Right ventricle myocardium inferior (tissue), 1 donor: ENCODE measurements at places on chromosomes 2 and 18. TPM values are rescaled to one million over a fixed set of nuclear protein-coding genes. Genes with fewer than 3 reads are reported as not detected.

The HJURP gene
- 0.41 TPM for total RNA-seq

The IL36G gene
- total RNA-seq = not detected

The MARS2 gene
- total RNA-seq = 7.5 TPM

The TEX44 gene
- total RNA-seq = not detected

The SP140 gene
- total RNA-seq = 0.32 TPM

The KRTCAP3 gene
- 0.60 TPM for total RNA-seq

The ZAP70 gene
- 1.6 TPM for total RNA-seq

The DSG1 gene
- 0.68 TPM for total RNA-seq

The FER1L5 gene
- not detected for total RNA-seq

The B3GNT7 gene
- 9.1 TPM for total RNA-seq

The HNRNPLL gene
- total RNA-seq = 22.5 TPM

The C1GALT1C1L gene
- 0.62 TPM for total RNA-seq

The FOXD4L1 gene
- not detected for total RNA-seq

The CRYBA2 gene
- total RNA-seq = not detected

The AQP4 gene
- total RNA-seq = 24.6 TPM

The CEBPZ gene
- 32.3 TPM for total RNA-seq

The DHX57 gene
- 7.8 TPM for total RNA-seq

The CRYGC gene
- total RNA-seq = not detected

The AGFG1 gene
- total RNA-seq = 57.8 TPM

The ANKRD30BL gene
- total RNA-seq = not detected

The ANAPC1 gene
- 18.6 TPM for total RNA-seq

The EML6 gene
- 0.16 TPM for total RNA-seq

The MAIP1 gene
- total RNA-seq = 24.9 TPM

The ABHD1 gene
- 2.4 TPM for total RNA-seq

The FHOD3 gene
- 350 TPM for total RNA-seq

The SLC5A7 gene
- 0.11 TPM for total RNA-seq

The DCDC2C gene
- total RNA-seq = not detected

The SERPINB4 gene
- total RNA-seq = not detected

The FAM237A gene
- total RNA-seq = 1.2 TPM

The POU3F3 gene
- not detected for total RNA-seq

The TRAPPC12 gene
- total RNA-seq = 110 TPM

The CYP26B1 gene
- total RNA-seq = 5.4 TPM

The CD8B gene
- 0.30 TPM for total RNA-seq

The IL1B gene
- not detected for total RNA-seq
